ENCODE measurements at places on chromosomes 1 and 21.

DNA sequence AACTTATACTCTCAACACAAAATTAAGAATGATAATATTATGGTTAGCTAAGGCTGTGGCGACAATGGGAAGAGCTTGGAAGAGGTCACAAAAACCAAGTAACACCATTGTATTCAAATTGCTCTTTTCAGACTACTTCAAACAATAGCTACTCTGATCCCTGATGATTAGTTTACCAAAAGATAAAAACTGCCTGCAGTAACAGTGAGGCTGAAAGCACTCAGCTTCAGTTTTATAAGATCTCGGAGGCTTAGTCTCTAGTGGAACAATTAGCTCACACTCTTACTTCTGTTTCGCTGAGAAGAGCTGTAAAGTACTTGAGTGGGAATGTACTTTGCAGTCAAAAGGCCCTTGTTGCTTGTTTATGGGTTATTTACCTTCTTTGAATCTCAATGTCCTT, 278.5 kb downstream of the LRRC7 start:
- no peak for DNase-seq

DNA sequence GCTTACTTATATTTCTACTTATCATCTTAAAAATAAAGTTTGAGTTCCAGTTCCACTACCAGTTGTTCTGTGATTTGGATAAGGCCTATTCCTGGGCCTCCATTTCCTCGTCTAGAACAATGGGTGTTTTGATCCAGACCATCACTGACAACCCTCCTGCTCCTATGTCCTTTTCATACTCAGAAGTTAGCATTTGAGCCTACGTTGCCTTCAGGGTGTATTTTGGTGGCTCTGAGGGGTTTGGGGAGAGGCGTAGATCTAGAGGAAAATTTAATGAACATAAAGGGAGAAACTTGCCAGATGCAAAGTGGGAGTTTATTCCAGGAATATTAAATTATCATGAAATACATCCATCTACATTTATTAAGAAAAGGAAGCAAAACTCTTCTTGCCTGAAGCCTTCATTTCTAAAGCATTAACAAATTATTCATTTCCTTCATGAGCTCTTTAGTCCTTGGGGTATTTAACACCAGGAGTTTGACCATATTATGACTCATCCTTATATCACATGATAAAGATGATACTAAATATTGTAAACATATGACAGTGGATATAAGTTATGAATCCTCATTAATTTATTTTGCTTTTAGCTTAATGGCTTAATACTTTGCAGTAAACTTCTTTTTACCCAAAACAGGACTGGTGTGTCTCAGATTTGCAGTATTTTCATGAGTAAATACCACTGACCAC, 47.2 kb upstream of the SYT14 start:
- no peak for DNase-seq

- no peak for DNase-seq
These were observed 44.5 kb downstream of the DDR2 start for GRCh38 chr1:162676750-162677149.

DNA sequence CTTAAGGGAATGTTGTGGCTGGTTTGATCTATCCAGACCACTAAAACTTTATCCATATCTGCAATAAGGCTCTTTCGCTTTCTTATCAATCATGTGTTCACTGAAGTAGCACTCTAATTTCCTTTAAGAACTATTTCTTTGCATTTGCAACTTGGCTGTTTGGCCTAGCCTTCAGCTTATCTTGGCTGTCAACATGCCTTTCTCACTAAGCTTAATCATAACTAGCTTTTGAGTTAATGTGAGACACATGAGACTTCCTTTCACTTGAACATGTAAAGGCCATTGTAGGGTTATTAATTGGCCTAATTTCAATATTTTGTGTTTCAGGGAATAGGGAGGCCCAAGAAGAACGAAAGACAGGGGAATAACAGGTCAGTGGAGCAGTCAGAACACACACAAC, 124.7 kb downstream of the TNFSF18 start:
- DNase-seq: no peak

- DNase-seq: no peak
These were observed 56.5 kb downstream of the CDC7 start for GRCh38 chr1:91557039-91557690.

DNA sequence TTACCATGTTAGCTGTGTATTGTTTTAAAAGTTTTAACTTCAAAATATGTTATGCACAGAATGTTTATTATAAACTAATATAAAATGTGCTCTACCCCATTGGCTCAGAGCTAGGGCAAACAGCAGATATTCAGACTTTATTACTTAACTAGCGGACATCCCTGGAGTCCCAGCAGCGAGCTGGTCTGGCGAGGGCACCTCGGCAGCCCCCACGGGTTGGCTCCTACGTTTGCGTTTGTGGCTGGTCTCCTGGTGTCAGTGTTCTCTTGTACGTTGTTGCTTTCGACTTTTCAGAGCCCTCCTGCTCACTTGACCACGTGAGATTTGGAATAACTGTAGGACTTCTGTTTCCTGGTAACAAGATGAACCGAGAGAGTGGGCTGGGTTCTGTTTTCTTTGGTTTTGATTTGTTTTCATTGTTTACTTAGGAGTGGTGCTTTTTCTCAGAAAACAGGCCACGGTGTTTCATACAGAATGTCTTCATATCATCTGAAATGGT, 44.5 kb downstream of the CBS start:
- DNase-seq: no peak

Data from hepatic stellate cell (primary cell).